ENCODE measurements at places on chromosomes 5 and 9.

DNA sequence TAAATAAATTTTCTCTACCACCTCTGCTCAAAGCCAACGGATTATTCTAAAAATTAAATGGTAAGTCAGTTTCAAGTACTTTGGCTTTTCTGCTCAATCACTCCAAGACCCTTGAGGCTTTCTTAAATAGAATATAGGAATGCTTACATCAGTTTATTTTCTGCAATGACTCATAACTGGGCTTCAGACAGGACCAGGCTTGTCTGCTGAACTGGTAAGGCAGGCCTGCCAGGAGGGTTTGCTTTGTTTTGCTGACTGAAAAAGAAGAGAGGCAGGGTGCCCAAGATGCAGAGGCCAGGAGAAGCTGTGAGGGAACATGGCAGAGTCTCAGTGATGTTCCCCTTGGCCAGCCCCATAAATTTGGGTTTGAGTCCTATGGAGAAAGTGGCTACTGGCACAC, 60.3 kb upstream of the EPB41L4A start:
- no peak for DNase-seq

DNA sequence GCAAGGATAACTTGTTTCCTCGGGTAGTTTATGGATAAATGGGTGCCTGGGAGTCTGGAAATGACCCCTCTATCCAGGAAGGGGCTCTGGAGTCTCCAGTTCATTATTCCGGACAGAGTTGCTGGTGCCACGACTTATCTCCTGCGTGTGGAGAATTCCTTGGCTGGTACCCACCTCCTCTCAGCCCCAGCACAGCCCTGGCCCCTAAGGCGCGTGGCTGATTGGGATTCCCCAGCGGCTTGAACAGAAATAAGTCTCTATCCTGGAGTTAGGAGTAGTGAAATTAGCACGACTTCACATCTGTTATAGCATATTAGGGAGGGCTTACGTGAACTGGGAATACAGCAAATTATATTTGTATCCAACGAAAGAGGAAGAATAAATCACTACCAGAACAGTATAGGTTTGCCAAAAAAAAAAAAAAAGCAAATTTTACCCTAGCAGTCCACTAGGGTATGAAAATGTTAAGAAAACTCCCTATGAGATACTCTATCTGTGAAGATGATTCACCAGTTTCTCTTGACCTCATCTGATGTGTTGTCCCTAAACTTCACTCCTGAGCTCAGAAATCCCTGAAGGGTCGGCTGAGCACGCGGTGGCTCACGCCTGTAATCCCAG, 172.5 kb upstream of the OTULINL start:
- no peak for DNase-seq

DNA sequence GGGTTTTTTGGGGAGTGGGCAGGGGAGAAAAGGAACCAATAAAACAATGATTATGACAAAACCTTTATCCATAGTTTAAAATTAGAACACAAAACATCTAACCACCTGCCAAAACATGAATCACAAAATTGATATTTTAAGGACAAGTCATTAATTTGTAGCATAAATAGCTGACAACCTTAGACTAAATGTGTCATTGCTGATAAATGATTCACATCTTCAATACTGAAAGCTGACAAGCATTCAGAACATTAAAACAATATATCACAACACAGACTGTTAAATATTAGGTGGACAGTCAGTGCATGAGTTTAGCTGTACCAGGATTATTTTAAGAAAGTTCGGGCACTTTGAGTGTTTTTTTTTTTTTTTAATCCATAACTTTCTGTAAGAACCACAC, 71.5 kb downstream of the NR3C1 start:
- no peak for DNase-seq

DNA sequence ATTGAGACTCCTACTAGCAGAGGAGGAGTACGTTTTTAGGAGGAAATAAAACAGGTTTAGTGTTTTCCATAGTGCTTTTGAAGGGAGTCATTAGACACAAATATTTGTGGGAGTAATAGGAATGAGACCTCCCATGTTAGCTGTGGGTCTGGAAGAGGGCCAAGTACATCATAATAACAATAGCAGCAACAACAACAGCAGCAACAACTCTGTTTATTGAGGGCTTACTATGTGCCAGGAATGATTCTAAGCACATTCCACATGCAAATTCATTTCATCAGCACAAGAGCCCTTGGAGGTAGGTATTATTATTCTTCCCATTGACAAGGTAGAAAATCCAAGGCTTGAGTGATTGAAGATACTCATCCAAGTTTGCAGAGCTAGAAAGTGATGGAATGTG, 384.2 kb upstream of the RPS23 start:
- DNase-seq: no peak

GRCh38 chr9:89640361-89640760, 35.5 kb downstream of the GADD45G start:
- DNase-seq: no peak

All from Jurkat, Clone E6-1 (cell line).